C1 segment of cervical spinal cord (tissue), 14 donors: ENCODE measurements at places on chromosomes 3 and 15.

- no peak for DNase-seq
These were observed 54.1 kb downstream of the GUCA1C start for GRCh38 chr3:108899530-108899929.

GRCh38 chr3:50415061-50415460 is 55.7 kb upstream of the TMEM115 start:
- DNase-seq: no peak

DNA sequence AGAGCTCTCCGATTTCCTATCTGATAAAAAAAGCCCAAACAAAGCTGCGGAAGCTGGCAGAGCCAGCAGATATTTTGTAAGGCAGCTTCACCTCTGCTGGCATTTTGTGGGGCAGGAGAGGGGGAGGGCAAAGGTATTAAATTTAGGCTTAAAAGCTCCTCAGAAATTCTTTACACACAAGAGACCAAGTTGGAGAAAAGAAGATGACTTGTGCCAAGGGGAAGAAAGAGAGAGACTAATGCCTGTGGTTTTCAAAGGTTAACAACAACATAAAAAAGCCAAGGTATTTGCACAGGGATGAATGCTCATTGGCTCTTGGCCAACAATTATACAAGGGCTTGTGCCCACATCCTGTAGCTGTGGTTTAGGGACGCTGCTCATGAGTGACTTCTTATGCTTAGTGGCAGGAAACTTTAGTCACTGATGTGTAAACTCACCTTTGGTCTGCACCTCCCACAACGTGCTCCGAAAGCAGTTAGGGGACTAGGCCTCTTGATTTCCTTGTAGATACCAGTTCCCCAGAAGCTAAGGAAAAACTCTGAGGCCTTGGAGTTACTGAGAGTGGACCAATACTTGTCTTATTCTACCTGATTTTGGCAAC is 152.9 kb downstream of the TPRG1 start:
- DNase-seq: no peak

GRCh38 chr3:45881078-45882022 is 5.0 kb upstream of the CCR9 start:
- no peak for DNase-seq

GRCh38 chr15:56492236-56492635 is 27.3 kb upstream of the MNS1 start:
- no peak for DNase-seq

DNA sequence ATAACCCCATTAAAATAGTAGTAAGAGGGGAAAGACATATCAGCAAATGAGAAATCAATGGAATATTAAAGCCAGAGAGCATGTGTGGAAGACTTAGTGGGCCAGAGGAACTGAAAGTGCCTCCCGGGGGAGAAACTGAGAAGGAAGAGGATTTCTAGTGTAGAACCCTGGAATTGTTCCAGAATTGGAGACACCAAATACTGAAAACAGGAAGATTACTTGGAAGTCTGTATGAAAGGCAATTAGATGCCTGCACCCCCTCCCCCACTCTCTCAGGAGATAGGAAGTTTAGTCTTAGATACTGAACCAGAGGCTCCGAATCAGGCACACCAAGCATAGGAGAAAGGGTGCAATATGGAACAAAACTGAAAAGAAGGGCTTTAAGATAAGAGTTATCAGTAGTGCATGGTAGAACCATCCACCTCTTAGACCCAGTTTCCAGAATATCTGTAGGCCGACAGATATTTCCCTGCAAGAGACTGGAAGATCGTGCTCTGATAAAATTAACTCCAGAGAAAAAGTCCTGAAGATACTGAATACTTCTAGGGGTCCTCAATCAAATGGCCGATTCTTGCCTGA is 32.4 kb downstream of the KLHL18 start:
- DNase-seq: no peak

- DNase-seq: no peak
These were observed 22.4 kb downstream of the ACSBG1 start for GRCh38 chr15:78212008-78212407.

GRCh38 chr3:12670365-12671119 is 6.6 kb upstream of the RAF1 start:
- no peak for DNase-seq

GRCh38 chr15:95567686-95568085 is 762.8 kb upstream of the NR2F2 start:
- no peak for DNase-seq

GRCh38 chr3:132549890-132550578 is 47.0 kb upstream of the ACKR4 start:
- DNase-seq: no peak

GRCh38 chr3:124577494-124578167 is 152.6 kb upstream of the UMPS start:
- no peak for DNase-seq

- DNase-seq: no peak
These were observed 181.4 kb downstream of the GREM1 start for GRCh38 chr15:32899126-32899596.

GRCh38 chr15:65083262-65083701 is 6.7 kb downstream of the KBTBD13 start:
- peak; percentile 31 for DNase-seq

DNA sequence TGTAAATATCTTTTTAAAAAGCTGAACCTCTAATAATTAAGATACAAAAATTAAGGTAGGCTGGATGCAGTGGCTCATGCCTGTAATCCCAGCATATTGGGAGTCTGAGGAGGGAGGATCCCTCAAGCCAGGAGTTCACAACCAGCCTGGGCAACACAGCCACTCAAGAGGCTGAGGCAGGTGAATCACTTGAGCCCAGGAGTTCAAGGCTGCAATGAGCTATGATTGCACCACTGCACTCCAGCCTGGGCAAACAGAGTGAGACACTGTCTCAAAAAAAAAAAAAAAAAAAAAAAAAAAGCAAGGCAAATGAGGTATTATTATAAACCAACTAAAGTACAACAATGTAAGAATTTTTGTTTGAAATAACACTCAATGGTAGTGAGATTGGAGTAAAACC is 47.6 kb downstream of the EFHB start:
- DNase-seq: no peak

DNA sequence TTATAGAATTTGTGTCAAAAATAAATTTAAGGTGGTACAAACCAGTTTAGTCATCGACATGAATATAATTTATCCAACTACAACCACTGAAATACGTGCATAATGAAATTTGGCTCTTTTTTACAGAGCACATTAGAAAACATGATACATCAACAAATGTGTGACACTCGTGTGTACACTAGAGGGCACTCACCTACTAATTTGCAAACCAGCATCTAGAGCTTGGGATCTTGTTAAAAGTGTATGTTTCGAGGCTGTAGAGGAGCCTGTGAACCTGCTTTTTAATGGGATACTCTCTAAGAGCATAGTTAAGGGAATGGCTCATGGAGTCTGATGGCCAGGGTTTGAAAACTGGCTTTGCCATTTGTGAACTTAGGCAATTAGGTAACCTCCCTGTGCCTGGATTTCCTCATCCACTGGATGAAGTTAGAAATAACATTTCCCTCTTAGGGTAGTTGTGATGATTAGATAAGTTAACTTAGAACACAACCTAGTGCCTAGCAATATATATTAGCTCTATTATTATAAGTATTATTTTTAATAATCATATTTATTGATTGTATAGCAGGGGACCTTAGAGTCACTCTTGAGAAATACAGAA is 8.8 kb upstream of the CPOX start:
- DNase-seq: no peak

DNA sequence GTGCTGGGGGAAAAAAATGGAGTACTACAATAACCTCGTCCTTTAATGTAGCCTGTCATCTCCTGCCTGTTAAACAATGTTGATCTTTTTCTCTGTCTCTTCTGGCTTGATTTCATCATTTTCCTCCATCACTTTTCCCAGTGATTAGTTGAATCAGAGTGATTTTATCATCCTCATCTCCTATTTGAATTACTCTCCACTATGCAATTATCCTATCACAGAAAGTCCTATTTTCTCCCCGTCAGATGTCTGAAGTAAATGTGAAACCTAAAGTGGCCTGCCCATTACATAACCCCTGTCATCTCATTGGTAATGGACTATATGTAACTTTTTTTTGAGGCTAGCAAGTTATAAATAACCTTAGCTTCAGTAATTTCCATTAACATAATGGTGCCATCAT is 201.8 kb downstream of the CACNA2D3 start:
- DNase-seq: no peak

- no peak for DNase-seq
These were observed 758 bp downstream of the SELENOK start for GRCh38 chr3:53890726-53891475.

- peak; percentile 64 for DNase-seq
These were observed 25.5 kb downstream of the GLDN start for GRCh38 chr15:51366920-51367319.

DNA sequence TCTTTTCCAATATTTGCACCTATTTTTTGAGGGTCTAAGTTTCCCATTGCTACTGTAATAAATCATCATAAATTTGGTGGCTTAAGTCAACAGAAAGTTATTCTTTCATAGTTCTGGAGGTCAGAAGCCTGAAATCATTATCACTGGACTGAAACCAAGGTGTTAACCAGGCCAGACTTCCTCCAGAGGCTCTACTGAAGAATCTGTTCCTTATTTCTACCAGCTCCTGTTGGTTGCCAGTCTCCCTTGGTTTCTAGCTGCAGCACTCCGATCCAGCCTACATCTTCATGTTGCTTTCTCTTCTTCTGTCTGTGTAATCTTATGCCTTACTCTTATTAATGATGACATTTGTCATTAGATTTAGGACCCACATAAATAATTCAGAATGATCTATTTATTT is 22.0 kb upstream of the ARPP21 start:
- DNase-seq: no peak

DNA sequence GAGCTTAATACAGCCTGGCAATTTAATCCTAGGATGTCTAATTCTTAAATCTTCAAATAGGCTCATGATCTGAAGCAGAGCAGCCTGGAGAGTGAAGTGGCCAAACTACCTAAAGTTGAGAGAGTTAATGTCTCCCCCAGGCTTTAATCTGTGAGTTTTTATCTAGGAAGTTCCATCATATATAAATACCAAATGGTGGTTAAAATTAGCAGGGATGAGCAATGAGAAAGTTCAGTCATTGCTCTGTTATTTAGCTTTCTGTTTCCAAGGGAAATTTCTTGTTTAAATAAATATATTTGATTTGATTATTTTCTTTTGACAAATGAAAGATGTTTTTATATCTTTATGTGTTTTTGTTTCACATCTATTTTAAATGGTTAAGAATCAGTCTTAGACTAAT is 274.4 kb upstream of the UMPS start:
- no peak for DNase-seq

DNA sequence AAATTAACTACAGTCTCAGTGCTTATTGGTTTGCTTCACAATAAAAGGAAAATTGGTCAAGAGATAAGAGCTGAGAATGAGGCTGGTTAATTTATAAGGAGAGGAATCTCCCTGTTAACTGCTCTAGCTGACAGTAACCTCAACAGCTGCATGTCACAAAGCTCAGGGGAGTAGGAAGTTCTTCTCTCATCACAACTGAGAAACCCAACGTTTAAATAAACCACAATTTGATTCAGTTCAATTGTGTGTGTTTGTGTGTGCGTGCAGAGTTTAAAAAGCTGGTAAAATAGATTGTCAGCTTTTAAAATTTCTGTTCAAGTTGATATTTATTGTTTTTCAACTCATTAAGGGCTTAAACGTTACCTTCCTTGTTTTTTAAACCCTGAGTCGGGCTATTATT is 3.5 kb upstream of the TGFBR2 start:
- DNase-seq: no peak

- no peak for DNase-seq
These were observed 138.1 kb downstream of the CNTN6 start for GRCh38 chr3:1230920-1231319.

- DNase-seq: no peak
These were observed 34.2 kb downstream of the KAT2B start for GRCh38 chr3:20074226-20075063.

DNA sequence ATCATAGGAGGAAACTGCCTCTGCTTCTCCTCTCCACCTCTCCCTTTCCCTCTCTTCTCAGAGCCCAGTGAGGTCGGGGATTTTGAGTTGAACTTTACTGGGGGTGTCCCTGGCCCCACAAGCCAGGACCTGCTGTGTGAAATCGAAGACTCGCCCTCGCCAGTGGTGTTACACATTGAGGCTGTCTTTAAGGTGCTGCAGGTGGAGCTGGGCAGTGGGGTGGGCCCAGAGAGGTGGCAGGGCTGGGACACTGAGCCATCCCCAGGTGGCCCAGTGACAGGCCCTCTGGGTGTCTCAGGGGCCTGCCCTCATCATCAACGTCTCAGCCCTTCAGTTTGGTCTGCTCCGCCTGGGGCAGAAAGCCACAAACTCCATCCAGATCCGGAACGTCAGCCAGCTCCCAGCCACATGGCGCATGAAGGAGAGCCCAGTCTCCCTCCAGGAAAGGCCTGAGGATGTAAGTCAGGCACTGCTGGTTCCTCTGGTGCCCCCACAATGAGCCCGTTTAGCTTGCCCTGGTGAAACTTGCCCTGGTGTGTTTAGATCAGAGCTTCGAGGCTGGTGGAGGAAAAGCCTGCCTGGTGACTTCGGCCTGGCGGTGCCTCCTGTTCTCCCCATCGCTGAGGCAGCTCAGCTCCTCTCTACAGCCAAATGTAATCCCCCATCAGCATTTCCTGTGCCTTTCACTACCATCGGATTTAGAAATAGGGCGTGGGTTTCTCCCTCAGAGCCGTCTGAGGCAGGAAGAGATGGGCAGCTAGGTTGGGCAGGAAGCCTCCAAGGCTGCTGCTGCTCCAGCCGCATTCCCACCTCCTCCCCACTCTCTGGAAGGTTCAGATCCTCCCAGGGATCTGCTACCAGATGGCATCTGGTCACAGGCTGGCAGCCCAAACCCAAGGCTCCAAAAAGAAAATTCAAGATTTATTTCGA is 39.2 kb downstream of the ACAA1 start:
- DNase-seq: no peak

DNA sequence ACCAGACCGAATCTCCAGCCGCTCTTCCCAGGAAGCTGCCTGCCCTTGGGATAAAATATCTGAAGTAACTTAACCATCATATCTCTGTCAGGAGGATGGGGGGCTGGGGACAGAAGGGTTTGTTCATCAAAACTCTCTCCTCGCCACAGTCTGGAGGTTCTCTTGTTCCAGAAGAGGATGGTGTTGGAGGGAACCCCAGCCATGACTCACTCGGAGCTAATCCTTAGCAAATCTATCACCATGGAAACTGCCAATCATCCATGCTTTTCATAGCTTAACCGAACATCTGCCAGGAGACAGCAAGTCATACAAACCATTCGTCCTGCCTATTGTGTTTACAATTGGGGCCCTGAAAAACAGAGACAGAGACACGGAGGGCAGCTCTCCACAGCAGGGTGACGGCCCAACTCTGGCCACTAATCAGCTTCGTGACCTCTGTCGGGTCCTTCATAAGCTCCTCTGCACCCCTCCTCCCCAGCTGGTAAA is 73.8 kb upstream of the HEG1 start:
- no peak for DNase-seq

- DNase-seq: no peak
These were observed 66.1 kb downstream of the GLB1 start for GRCh38 chr3:33030802-33031201.

GRCh38 chr3:52298149-52299098 is 10.8 kb downstream of the GLYCTK start:
- no peak for DNase-seq
